ENCODE measurements at places on chromosomes 6 and 20. TPM values are rescaled to one million over a fixed set of nuclear protein-coding genes. Genes with fewer than 3 reads are reported as not detected.

The SIRPB1 gene
- polyA plus RNA-seq = 0.13 TPM

The VGLL2 gene
- 0.21 TPM for polyA plus RNA-seq

The PACRG gene
- 0.34 TPM for polyA plus RNA-seq

The RCAN2 gene
- 1.9 TPM for polyA plus RNA-seq

The FAM162B gene
- polyA plus RNA-seq = 9.0 TPM

The C6orf52 gene
- polyA plus RNA-seq = 1.9 TPM

The UNC93A gene
- not detected for polyA plus RNA-seq

The GRM1 gene
- 0.02 TPM for polyA plus RNA-seq

The KCNK5 gene
- polyA plus RNA-seq = 2.5 TPM

The TRIM15 gene
- polyA plus RNA-seq = not detected

The C6orf136 gene
- polyA plus RNA-seq = 13.2 TPM

The LPA gene
- polyA plus RNA-seq = 0.10 TPM

Measured in adipose tissue (tissue), 3 donors.